ENCODE measurements at places on chromosomes 5 and 9.

GRCh38 chr5:166428264-166428803, 1863.1 kb upstream of the WWC1 start:
- no peak for ATAC-seq

GRCh38 chr9:110769667-110770066, 101.1 kb downstream of the MUSK start:
- ATAC-seq: no peak

- no peak for ATAC-seq
These were observed 2.5 kb upstream of the LMX1B start for GRCh38 chr9:126611193-126611591.

- peak; percentile 61 for ATAC-seq
These were observed 161.1 kb downstream of the CSNK1G3 start for GRCh38 chr5:123673107-123673506.

GRCh38 chr9:134846699-134847098, 33.9 kb upstream of the FCN2 start:
- ATAC-seq: no peak

DNA sequence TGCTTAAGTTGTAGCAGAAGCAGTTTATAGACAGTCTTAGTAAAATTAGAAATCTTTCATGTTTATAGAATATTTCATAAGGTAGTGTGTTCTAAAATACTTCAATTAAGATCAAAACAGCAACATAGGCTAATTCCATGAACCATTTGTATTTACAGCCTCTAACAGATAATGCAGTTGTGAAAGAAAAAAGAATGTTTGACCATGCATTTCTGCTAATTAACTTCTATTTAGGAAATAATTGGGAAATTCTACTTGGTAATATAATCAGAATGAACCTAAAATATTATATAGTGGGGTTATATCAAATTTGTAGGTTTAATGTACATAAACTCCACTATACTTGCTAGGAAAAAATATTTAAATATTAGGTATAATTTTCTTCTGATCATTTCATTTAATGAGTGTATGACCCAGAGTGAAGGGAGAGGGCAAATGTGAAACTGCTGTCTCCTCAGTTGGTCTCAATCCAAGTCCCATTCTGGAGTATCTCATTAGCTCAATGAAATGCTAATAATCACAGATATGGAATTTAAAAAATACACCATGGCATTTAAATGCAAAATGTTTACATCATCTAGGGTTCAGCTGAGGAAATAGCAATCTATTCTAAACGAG, 34.9 kb downstream of the ALDH1A1 start:
- ATAC-seq: no peak

GRCh38 chr5:4196744-4197143, 601.1 kb downstream of the IRX1 start:
- ATAC-seq: no peak

GRCh38 chr9:81411961-81412360, 277.4 kb downstream of the TLE1 start:
- no peak for ATAC-seq

DNA sequence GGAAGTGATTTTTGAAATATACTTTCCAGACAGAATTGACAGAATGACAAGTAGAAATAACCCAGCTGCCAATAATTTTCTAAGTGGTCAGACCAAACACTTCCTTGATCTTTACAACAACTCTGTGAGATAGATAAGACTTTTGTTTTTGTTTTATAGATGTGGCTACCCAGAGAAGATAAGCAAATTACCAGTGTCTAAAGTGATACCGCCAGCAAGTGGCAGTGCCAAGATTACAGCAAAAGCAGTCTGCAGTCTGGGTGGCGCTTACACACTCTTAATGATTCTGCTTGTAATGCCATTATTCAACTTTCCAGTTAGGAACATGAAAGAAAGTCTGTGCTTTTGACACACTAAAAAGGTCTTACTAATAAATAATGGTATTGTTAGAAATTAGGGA, 92.1 kb downstream of the HCN1 start:
- ATAC-seq: no peak

DNA sequence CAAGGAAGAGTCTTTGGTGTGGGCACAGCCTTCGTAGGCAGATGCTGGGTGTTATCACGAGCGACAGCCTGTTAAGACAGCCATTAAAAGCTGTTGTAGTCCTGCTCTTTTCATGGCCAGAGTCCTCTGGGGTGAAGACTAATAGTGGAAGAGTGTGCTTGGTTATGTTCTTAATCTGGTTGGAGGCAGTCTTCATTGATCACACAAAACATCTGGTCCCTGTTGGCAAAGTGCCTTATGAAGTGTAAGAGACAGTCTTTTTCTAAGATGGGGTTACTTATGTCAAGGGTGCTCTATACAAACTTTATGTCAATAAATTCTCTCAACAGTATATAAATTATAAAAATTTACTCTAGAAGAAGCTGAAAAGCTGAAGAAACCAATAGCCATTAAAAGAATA, 280.4 kb downstream of the CAAP1 start:
- ATAC-seq: no peak

DNA sequence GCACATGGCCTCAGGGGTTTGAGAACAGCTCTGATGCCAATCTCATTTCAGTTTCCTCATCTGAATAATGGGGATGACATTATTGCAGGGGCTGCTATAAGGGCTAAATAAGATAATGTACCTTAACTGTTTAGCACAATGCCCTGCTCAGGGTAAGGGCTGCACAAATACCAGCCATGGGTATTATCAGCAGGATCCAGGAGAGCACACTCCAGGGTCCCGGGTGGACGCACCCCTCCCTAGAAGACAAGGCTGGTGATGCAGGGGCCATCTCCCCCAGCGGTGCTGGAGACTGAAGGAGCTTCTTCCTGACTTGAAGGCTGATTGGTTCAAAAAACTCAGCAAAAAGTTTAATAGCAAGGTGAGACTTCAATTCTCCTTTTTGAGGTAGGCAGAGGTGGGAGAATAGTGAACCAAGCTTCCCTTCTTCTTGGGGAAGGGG, 2.7 kb upstream of the CXXC5 start:
- ATAC-seq: no peak

DNA sequence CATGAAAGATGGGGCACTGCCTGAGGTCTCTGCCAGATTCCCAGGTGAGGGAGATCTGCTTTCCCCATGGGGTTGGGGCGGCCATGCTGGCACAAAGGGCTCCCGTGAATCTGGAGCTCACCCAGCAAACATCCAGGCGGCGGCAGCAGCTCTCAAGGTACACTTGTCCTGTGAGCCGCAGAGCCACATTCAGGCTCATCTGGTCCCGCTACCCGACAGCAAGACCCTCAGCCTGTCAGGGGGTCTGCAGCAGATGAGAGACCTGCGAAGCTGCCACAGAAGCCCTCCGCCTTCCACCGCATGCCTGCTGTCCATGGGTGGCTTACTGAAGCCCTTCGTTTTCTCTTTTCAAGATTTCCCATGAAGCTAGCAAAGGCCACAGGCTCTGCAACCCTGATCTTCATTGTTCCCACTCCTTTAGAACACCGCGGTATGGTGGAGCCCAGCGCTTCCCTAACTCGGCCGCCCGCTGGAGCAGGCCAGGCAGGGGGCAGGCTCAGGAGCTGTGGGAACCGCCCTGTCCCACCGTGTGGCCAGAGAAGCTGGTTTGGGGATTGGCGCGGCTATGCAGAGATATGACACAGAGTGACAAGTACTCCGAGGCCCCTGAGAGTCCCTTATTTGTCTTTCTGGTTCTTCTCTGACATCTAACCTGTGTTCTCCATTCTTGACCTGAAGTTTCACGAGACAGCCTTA, 8.8 kb downstream of the LRRC14B start:
- no peak for ATAC-seq
